ENCODE measurements at places on chromosomes 5 and 9. TPM values are rescaled to one million over a fixed set of nuclear protein-coding genes. Genes with fewer than 3 reads are reported as not detected.

Gene RNF183
- total RNA-seq, result 1.7 TPM

Gene PCDHA12
- 4.3 TPM for total RNA-seq

Gene DMRT3
- total RNA-seq, result 11.8 TPM

Gene ZNF189
- total RNA-seq, result 42.8 TPM

Gene TIGD6
- total RNA-seq, result 7.8 TPM

Gene HTR4
- 0.56 TPM for total RNA-seq

Gene TIMD4
- 78.0 TPM for total RNA-seq

GRCh38 chr5:139822553-139823425 is 27.2 kb downstream of the PSD2 start:
- no peak for DNase-seq

DNA sequence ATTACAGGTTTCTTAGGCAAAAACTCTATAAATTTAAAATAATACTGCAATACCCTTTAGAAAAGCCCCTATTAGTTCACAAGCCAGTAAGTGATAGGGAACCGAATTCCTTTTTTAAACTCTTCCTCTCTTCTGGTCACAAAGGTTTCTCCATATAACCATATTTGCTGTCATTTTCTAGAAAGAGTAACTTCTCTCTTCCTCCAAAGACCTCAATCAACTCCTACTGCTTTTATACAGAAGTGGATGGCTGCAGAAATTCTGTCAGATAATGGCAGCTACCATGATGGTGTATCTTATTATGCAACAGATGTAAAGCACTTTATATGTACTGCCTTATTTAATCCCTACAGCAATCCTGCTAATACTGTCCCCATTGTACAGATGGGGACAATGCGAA is 6.2 kb downstream of the TUT7 start:
- no peak for DNase-seq

DNA sequence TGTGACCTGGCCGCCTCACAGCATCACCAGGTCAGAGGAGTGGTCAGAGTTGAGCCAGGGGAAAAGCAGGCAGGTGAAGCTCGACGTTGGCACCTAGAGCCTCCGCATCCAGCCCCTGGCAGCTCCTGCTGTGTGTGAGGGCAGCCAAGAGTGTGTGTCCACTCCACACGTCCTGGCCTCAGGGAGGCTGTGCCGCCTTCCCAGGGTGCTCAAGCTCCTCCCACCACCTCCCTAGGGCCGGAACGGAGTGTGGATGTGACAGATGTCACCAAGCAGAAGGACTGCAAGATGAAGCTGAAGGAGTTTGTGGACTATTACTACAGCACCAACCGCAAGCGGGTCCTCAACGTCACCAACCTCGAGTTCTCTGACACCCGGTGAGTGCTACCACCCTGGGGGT is 72.5 kb downstream of the PHF2 start:
- DNase-seq, result peak; percentile 8

- no peak for DNase-seq
Observed at GRCh38 chr5:94218374-94218773, 400.0 kb downstream of the KIAA0825 start.

- no peak for DNase-seq
Observed at GRCh38 chr5:133865113-133865512, 103.3 kb downstream of the C5orf15 start.

DNA sequence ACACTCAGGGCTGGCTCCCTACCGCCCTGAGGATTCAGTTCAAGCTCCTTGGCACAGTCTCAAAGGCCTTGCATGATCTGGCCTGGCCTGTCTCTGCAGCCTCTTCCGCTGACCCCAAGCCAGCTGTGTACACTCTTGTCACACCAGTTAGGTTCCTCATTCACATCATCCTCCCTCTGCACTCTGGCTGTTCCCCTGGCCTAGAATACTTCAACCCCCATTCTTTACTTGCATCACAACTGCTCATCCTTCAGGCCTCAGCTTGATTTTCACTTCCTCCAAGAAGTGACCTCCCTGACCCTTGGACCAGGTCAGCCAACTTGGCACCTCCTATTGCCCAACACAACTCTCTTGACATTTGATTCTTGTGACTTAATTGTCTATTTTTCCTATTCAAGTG is 18.9 kb upstream of the PFDN1 start:
- peak; percentile 38 for DNase-seq

DNA sequence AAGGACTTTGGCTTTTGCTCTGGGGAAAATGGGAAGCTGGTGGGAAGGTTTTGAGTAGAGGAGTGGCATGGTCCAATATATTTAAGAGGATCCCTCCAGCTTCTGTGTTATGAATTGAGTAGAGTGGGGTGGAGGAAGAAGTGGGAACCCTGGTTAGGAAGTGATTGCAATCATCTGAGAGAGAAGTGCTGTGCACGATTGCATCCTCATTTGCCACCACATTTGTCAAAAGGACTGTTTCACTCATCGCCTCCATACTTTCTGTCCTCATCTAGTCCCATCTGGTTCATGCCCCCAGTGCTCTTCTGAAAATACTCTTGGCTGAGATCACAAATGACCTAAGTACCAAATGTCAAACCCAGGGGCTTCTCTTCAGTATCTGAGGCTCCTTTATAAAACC is 192.1 kb downstream of the RAB3C start:
- DNase-seq, result no peak

- DNase-seq, result no peak
Observed at GRCh38 chr5:53915120-53915519, 354.7 kb downstream of the NDUFS4 start.

- no peak for DNase-seq
Observed at GRCh38 chr5:58924306-58924705, 341.4 kb downstream of the RAB3C start.

GRCh38 chr5:9344751-9345240 is 201.1 kb downstream of the SEMA5A start:
- DNase-seq, result no peak

DNA sequence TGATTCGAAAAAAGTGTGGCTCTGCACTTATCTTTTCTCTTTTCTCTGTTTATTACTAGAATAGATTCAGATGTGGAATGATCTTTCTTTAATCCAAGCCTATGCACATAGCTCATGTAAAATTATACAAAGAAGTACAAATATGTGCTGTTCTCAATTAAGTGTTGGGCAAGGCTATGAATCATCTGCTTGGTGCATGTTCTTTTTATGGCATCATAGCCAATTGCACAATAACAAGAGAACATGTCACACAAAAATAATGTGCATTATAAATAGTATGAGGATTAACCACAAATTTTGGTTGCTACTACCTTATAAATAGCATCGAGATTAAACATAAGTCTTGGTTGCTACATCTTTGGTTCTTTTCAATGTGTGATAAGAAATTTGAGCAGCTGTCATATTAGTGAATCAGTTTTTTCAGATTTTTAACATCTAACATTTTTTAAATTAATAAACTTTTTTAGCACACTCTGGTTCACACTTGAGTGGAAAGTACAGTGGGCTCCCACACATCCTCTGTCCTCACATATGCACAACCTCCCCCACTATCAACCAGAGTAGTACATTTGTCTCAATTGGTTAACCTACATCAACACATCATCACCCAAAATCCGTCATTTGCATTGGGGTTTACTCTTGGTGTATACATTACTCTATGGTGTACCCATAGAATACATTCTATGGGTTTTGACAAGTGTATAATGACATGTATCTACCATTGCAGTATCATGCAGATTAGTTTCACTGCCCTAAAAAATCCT is 6.8 kb upstream of the RECK start:
- DNase-seq, result no peak

DNA sequence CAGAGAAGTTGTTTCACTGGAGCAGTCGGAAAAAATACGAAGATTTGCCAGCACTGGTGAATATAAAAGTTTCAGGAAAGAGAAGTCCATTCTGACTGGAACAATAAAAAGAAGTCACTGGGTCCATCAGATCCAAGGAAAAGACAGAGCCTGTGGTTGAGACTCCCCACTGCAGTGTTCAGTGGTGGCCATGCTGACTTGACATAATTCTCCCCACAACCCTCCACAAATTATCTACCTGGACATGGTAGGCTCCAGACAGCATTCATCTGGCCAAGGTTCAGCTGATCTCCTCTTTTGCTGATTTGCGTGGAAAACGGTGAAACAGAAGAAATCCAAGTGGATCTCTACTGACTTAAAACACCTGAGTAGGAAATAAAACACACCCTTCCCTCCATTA is 8.0 kb downstream of the THBS4 start:
- DNase-seq, result no peak

DNA sequence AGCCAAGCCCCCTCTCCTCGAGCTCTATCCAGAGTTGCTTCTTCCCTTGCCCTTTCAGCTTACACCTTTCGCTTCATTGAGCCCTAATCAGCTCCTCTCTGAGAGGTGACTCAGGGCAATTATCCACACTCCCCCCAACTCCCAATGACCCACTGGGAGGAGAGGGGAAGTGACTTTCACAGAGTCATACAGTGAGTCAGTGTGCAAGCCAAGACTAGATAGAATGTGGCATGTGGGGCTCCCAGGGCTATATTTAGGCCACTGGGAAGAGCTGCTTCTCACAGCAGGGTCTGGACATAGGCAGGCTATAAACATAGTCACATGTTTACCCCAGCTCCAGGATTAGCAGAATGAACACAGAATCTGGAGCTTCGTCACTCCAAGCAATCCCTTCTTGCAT is 57.4 kb downstream of the NRG2 start:
- DNase-seq, result no peak

- DNase-seq, result no peak
Observed at GRCh38 chr9:131214876-131215275, 61.4 kb downstream of the FAM78A start.

DNA sequence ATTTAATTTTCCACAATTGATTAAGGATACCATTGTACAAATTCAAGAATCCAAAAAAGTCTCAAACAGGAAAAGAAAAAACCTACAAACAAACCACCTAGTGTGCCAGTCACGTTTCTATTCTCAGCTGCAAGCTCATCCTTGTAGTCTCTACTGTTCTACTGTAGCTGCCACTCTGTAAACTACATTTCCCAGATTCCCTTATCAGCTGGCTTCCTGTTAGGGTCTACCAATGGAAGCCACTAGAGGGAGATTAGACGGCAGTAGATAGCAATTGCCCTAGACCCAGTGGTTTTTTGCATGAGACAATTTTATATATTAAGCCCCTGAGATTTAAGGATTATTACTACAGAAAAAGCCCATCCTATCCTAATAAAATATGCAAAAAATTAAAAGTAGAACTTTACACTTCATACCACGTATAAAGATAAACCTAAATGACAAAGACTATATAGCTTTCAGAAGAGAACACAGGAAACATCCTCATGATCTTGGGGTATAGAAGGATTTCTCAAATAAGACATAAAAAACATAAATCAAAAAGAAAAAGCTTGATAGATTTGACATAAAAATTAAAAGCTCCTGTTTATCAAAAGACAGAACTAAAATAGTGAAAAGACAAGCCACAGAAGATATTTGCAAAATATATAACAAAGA is 37.4 kb downstream of the P4HA2 start:
- no peak for DNase-seq

Data from testis (tissue), 5 donors.